Mesothelial cell of epicardium (in vitro differentiated cells): ENCODE measurements at places on chromosomes 16 and 17.

DNA sequence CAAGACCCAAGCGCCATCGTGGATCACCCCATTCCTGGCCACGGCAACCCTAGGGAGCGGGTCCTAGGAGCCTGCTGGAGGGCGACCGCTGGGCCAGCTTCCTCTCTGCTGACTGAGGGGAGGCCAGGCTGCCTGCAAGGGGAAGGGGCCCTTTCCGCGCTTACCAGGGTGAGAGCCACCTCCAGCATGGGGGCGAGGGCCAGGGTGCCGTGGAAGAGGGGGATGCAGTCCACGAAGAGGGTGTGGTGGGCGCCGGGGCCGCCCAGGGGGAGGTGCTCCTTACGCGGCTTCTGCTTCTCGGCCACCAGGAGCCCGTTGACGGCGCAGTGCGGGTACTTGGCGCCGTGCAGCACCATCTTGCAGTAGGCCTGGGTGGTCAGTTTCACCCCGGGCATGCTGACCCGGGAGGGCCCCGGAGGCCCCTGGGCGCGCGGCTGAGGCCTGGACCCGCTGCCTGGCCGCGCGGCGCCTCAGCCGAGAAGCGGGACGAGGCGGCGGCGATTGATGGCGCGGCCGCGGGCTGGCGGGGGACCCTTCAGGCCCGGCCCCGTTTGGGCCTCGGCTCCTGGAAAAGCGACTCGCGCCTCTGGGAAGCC is 345 bp downstream of the EMC8 start:
- peak; percentile 66 for DNase-seq

DNA sequence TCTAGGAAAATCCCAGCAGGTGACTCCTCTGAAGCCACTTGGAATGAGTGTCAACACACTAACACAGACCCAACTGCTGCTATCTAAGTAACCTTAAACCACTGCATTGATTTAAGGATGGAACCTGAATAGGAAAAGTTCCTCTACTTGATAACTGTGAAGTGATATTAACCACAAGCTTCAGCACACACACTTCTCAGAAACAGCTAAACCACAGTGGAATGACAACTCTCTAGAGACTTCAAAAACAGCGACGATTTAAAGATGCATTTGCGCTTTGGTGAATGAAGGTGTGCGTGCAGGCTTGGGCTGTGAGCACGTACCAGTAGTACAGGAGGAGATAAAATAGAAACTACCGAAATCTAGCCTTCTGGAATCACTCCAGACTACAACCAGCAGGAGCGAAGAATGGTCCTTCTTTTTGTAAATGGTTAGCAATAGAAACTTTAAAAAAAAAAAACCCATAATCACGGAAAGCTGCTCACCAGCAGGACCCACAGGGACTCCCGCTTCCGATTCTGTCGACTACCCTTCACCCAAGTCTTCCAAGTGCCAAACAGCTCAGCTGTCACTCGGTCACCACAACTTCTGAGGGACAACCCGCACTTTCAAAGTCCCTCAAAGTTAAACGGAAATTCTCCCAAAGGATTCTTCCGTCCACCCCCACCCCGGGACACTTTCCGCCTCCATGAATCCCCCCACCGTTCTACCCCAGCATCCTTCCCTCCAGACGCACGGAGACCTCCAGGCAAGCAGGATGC is 137.7 kb upstream of the CORO6 start:
- DNase-seq: no peak

DNA sequence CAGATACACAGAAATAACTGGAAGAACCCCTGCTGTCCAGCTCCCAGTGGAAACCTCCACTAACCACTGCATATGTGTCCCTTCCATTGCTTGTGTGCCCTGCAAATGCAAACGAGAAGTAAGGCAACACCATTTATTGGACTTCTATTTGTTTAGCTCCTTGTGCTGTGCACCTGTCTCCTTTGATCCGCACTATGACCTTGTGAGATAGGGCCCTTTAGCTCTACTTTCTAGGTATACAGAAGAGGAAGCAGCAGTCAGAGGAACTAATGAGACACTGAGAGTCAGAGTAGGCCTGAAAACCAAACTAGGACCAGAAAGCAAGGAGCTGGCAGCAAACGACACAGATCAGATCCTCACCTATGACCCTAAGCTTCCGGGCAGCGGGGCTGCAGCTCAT is 22.4 kb downstream of the SOX9 start:
- DNase-seq: no peak

GRCh38 chr16:72764015-72764654 is 283.8 kb downstream of the ZFHX3 start:
- DNase-seq: no peak

DNA sequence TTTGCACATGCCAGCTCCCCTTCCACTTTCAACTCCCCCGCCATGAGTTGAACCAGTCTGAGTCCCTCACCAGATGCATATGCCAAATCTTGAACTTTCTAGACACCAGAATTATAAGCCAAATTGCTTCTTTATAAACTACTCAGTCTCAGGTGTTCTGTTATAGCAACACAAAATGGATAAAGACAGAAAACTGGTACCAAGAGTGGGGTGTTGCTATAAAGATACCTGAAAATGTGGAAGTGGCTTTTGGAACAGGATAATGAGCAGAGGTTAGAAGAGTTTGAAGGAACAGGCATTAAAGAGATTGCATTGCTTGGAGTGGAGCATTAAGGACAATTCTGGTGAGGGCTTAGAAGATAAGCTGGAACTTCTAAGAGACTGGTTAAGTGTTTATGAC is 17.2 kb upstream of the CACNG5 start:
- no peak for DNase-seq

DNA sequence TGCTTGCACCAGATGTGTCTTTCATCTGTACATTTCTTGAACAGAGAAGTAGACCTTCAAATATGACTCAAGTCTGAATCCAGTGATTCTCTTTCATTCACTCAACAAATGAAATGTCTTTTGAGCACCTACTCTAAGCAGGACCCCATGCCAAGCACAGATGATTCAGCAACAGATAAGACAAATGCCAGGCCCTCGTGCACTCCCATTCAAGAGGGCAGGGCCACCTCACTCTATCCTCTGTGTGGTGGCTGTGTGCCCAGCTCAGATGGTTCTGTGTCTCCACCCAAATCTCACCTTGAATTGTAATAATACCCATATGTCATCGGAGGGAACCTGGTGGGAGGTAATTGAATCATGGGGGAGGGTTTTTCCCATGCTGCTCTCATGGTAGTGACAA is 74.1 kb upstream of the NKD1 start:
- no peak for DNase-seq

- DNase-seq: no peak
These were observed 3.5 kb upstream of the CDH11 start for GRCh38 chr16:65125322-65125721.

DNA sequence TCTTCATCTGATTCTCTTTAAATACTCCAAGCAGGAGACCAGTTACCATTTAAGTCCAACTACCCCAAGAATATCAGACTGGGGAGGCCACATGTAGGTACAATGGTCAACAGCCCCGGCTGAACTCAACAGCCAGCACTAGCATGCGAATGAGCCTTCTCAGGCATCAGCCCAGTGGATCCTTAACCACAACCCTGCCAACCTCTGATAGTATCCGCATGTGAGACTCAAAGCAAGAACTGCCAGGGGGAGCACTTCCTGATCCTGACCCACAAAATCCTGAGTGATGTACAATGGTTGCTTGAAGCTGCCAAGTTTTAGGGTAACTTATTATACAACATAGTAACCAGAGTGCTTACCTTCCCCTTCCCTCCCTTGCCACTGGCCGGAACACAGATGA is 4.0 kb downstream of the PYY start:
- DNase-seq: no peak

GRCh38 chr16:89331371-89332109 is 114.0 kb downstream of the ZNF778 start:
- no peak for DNase-seq

DNA sequence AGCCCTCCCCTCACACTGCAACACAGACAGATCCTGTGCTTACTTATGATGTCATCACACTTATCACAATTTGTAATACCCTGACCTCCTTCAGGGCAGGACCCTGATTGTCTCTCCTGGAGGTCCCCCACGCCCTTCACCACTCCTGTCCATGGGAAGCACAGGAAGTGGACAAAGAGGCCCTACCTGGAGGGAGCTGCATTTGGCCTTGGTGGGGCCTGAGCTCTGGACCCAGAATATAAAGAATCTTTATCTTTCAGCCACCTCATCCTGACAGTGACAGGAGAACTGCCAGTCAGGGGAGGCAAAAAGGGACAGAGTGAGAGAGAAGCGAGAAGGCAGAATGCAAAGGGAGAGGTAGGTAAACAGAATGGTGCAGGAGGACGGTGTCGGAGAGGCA is 303.4 kb upstream of the N4BP1 start:
- no peak for DNase-seq

GRCh38 chr17:19005789-19006430 is 1.3 kb upstream of the FAM83G start:
- DNase-seq: no peak

- no peak for DNase-seq
These were observed 98.9 kb upstream of the CDC42EP4 start for GRCh38 chr17:73410586-73411312.

DNA sequence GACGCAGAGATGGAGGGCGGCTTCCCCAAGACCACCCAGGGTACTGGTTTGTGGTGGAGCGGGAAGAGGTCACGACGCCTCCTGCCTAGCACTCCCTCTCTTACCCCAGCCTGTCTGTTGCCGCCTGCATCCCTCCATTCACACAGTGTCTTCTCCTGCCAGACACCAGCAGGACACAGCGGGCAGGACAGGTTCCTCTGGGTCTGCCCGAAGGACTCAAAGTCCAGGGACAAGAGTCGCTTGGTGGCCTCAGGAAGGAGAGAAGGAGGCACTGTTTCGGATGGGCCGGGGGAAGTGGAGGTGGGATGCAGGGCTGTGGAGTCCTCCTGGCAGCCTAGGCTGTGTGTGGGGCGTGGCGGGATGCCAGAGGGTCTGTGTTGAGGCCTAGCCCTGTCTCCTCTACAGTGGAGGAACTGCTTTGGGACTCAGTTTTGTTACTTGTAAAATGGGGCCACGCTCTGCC is 19.6 kb upstream of the TNS4 start:
- no peak for DNase-seq

DNA sequence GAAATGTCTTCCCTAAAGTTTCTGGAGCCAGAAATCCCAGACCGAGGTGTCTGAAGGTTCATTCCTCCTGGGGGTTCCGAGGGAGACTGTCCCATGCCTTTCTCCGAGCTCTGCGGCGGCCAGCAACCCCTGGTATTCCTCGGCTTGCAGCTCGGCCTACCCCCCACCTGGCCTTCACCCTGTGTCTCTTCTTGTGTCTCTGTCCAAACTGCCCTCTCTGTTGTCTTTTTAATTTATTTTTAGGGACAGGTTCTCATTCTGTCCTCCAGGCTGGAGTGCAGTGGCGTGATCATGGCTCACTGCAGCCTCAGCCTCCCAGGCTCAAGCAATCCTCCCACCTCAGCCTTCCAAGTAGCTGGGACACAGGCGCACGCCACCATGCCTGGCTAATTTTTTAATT is 211.7 kb downstream of the SEC14L1 start:
- DNase-seq: no peak

GRCh38 chr16:53775821-53776431 is 72.0 kb downstream of the FTO start:
- no peak for DNase-seq

GRCh38 chr16:57000271-57001025 is 11.1 kb downstream of the NLRC5 start:
- DNase-seq: no peak

GRCh38 chr17:61469474-61469873 is 17.3 kb downstream of the TBX4 start:
- DNase-seq: no peak

- DNase-seq: no peak
These were observed 4.7 kb upstream of the CHD3 start for GRCh38 chr17:7883781-7884386.

GRCh38 chr16:30662449-30662848 is 4.2 kb downstream of the FBRS start:
- DNase-seq: no peak

- DNase-seq: no peak
These were observed at the start of gene ABCC12 for GRCh38 chr16:48155926-48156789. Gene ABCC12 (minus strand): TSS chr16:48155993. CDS start chr16:48146424, 9,569 bp downstream.

DNA sequence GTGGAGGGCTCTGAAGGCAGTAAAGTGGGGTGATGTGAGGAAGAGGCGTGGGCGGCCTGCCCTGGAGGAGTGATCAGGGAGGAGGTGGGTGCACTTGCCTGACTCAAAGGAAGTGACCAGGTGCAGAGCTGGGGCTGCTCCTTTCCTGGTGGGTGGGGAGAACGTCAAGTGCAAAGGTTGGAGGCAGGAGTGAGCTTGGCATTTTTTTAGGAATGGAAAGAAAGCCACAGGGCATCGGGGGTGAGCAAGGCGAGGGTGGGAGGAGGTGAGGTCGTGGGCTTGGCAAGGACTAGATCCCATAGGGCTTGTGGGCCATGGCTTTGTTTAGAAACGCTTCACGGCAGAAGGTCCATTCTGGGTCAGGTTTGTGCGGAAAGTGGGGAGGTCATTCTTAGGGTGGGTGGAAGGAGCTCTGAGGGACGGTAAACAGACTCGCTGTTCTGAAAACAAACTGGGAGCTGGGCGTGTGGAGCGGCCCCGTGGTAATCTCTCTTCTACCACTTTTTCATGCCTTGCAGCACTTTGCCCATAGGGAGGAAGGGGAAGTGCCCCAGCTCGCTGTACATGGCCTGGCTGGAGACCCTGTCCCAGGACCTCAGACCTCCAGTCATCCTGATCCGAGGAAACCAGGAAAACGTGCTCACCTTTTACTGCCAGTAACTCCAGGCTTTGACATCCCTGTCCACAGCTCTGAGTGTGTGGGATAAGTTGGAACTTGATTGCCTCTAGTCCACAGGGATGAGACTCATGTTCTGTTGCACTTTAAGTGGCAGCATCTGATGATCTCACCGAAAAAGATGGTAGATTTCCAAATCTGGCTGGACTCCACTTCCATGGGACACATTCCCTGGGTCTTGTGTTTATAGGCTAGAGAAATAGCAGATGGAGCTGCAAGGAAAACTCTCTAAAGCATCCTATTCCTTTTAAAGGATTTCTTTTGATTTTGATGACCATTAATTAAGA is 18.9 kb upstream of the HERPUD1 start:
- no peak for DNase-seq

DNA sequence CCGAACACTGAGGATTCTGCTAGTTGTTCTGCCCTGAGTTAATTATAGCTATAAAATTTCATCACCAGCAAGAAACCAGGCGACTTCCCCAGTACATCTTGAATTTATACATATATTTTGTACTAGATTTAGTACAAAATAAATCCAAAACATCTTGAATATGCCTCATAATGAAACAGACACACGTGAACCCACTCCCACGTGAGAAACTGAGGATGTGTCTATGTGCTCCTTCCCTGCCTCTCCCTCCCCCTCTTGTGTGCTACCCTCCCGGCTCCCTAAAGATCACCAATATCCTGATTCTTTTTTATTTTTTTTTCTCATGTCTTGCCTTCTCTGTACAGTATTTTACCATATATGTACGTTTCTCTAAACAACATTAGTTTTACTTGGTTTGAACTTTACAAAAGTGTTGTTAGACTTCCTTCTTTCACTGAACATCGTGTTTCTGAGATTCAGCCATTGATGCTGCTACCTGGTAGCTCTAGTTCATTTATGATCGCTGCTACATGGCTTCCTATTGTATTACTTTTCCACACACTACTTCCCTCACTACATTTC is 1.1 kb upstream of the LCMT1 start:
- DNase-seq: no peak
